MCF 10A (cell line): ENCODE measurements at places on chromosomes 11 and 22.

- DNase-seq, result peak; percentile 82
Observed at GRCh38 chr11:20011307-20011951, 148.8 kb downstream of the DBX1 start.

- no peak for DNase-seq
Observed at GRCh38 chr11:134517115-134517514, 105.1 kb upstream of the B3GAT1 start.

- DNase-seq, result no peak
Observed at GRCh38 chr11:94185416-94186084, 56.9 kb downstream of the PANX1 start.

- no peak for DNase-seq
Observed at GRCh38 chr11:84857746-84858145, 769.4 kb downstream of the DLG2 start.

DNA sequence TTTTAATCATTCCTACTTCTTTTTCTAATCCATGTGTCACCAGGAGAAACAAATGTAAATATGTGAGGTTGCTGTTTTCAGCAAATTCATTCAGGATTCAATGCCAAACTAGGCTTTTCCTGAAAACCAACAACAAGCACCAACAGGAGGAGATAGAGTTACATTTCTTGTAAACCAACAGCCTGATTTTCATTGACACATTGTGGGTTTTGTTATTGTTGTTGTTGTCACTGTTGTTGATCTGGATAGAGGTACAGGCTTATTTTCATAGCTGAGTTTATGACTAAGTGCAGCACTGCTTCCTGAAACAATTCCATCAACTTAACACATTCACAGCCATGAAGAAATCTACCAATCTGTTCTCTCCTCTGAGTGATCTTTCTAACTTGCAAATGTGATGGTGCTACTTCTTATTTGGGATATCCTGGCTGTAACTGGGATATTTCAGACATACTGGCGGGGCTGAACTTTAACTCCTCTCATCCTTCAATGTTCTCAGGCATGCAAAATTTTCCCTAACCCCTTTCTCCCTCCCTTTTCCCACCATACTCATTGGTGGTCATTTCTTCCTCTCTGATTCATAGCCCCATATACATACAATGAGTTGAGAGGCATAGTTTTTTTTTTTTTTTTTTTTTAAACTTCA, 65.5 kb downstream of the ME3 start:
- DNase-seq, result no peak

GRCh38 chr11:116504541-116505297, 268.1 kb downstream of the BUD13 start:
- no peak for DNase-seq
